Effector CD8-positive, alpha-beta T cell (primary cell): ENCODE measurements at places on chromosomes 4 and X.

GRCh38 chr4:156778606-156779005 lies 193.0 kb downstream of the PDGFC start:
- DNase-seq: no peak

DNA sequence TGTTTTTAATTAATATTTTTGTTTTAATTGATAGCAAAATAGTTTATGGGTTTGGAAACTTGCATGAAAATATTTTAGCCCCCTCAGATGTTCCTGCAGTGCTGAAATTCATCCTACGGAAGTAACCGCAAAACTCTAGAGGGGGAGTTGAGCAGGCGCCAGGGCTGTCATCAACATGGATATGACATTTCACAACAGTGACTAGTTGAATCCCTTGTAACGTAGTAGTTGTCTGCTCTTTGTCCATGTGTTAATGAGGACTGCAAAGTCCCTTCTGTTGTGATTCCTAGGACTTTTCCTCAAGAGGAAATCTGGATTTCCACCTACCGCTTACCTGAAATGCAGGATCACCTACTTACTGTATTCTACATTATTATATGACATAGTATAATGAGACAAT lies 40.4 kb downstream of the MAP7D3 start:
- no peak for DNase-seq

DNA sequence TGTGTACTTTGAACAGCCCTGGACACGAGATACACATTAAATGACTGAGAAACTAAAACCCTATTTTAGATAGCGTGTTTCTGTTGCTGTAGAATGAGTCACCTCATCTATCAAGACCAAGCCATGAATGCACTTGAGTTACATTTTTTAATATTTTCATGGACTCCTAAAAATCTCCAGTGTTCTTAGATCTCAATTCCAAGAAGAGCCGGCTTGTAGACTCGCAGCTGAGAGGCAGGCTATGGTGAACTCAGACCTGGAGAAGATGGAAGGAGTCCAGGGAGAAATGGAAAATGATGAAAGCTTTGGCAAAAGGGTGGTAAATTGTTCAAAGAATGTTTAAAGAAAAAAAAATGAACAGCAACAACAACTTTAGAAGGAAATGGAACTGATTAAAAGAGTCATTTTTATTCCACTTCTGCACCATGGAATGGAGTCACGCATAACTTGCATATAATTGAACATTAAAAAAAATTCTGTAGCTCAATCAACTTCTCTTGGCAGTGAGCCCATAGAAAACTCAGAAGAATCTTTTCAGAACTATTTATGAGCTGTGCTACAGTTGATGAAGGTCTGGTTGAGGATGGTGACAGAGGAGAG lies 129.8 kb downstream of the MXRA5 start:
- DNase-seq: no peak

DNA sequence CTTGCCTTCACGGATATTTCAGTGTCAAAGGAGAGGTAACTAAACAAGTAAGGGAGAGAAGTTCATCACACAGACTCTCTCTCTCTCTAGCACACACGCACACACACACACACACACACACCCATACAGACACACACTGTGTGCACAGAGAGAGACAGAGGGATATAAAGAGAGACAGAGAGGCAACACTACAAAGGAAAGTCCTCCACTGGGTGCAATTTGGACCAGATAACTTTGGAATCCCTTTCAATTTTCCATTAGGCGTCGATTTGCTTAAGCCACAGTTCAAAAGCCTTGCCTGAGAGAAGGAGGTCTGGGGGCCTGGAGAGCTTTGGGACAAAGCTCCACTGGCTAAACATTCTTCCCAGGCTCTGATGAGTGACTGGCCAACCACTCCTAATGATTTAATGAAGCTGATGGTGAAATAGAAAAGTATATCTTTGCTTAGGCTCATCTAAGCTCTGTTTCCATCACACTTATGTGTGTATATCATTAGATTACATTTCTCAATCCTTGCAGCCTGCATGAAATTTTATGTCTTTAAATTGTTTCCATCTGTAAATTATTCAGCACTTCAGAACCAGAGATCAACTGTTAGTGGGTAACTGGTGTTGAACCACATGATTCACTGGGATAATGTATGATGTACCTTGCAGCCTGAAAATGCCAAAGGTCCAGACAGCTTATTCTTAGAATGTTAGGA lies 180.8 kb downstream of the MAGEB17 start:
- DNase-seq: no peak
